ENCODE measurements at places on chromosomes 7 and 10.

- no peak for DNase-seq
Measured at GRCh38 chr10:98300526-98301229, 32.7 kb upstream of the LOXL4 start.

DNA sequence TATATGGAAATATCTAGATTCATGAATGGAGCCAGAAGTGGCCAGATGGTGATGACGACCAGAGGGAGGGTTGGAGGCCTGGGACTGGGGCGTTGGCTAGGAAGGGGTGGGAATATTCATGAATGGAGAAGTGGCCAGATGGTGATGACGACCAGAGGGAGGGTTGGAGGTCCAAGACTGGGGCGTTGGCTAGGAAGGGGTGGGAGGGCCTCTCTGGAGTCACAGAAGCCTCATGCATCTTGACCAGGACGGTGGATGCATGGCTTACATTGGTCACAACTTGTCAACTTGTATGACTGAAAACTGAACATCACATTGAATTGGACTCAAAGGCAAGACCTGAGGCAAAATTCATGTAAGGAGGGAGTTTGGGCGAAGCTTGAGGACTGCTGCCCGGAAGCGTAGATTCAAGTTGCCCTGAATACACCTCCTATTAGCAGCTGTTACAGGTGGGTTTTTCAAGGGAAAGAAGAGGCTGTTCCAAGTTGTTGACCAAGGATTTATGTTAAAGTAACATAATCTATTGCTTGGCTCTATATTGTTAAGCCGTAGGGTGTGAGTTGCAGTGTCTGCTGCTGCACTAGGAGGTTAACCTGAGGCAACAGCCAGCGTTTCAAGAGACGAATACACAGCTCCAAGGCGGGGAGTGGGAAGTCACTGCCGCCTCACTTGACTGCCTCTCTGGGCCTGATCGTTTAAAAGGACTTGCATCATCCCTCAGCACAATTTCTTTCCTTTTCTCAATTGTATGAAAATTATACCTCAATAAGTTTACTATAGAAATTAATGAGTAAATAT lies 55.1 kb upstream of the FAM20C start:
- DNase-seq: no peak

DNA sequence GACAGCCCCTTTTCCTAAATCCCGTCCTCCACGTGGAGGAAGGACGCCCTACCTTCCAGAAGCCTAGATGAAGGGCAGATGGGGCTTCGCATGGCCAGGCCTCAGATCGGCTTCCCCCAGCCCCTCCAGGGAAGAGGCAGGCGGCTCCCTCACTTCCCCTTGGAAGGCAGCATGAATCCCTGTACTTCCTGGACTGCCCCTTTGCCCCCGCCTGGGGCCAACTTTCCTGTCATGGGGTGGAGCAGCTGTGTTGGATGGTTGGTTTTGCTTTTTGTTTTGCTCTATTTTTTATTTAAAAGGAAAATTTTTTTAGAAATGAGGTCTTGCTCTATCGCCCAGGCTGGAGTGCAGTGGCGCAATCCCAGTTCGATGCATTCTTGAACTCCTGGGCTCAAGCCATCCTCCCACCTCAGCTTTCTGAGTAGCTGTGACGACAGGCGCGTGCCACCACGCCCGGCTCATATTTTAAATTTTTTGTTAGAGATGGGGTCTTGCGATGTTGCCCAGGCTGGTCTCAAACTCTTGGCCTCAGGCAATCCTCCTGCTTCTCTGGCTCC lies 27.2 kb downstream of the GTF2IRD1 start:
- no peak for DNase-seq

GRCh38 chr10:53754596-53755250 lies 982.1 kb upstream of the MBL2 start:
- no peak for DNase-seq

GRCh38 chr10:80413271-80413996 lies 5.1 kb downstream of the PRXL2A start:
- no peak for DNase-seq

- DNase-seq: no peak
Measured at GRCh38 chr10:109996766-109997171, 11.0 kb upstream of the ADD3 start.

DNA sequence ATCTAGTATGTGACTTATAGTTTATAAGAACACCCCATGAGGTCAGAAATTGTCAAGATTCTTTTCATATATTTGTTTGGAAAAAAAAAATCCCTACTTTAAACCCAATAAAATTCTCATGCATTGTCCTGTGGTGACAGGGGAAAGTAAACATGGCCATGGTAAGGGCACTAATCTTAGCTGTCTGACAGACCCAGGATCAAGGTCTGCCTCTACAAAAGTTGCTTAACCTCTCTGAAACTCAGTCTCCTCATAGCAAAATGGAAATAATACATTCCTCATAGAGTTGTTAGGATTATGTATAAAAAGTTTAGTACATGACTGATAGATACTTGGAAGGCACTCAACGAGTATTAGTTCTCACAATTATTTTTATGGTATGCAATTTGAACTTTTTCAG lies 22.3 kb upstream of the AKAP9 start:
- DNase-seq: no peak

GRCh38 chr7:153188630-153189029 lies 429.1 kb downstream of the ACTR3B start:
- no peak for DNase-seq

Measured in hypothalamus (tissue), 51 donors.